ENCODE measurements at places on chromosomes 2 and 18. TPM values are rescaled to one million over a fixed set of nuclear protein-coding genes. Genes with fewer than 3 reads are reported as not detected.

DNA sequence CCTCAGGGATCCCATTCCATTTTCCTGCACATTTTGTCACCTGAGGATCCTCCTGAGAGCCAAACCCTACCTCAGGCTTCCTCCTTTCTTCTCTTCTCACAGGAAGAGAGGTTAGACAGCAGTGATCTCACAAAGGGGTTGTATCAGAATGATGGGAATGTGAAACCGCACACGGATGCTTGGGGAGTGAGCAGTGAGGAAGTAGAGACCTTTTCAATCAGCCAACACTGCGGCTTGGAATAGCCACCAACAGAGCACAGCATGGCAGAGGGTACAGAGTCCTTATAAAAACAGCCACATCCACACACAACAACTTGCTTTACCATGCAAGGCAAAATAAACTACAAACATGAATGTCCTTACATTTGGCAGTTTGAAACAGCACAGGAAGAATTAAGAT, 8.7 kb downstream of the TMEM182 start:
- no peak overlapping the region for H3K4me3 ChIP-seq
- no peak for DNase-seq

- peaks cover 2% of the 10 kb centered on the region for H3K4me1 ChIP-seq
- H3K4me3 ChIP-seq: no peak overlapping the region
- H3K36me3 ChIP-seq: no peaks in the 10 kb centered on the region
- no peak overlapping the region for H3K27ac ChIP-seq
These were observed 115.4 kb upstream of the ZNF521 start for GRCh38 chr18:25467226-25467987.

- no peaks in the 10 kb centered on the region for H3K27me3 ChIP-seq
- DNase-seq: no peak
- no peak overlapping the region for H3K4me3 ChIP-seq
- H3K4me1 ChIP-seq: peaks cover 5% of the 10 kb centered on the region
These were observed 125.6 kb upstream of the CAPN13 start for GRCh38 chr2:30932870-30933269.

DNA sequence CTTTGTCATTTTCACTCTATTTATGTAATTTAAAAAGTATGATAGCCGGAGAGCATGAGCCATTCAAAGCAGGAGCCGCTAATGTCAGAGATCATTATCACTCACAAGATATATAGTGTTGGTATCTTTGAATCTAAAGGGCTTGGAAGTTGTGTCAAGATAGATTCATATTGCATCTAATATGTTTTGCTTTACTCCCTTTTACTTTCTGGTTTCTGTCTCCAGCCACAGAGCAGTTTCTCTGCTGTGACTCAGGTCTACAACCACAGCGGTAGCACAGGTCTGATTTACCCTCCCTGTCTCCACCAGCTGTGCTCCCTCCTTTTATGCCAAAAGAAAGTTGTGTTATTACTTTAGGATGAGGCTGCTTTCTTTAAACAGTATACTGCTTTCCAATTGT, 424.0 kb downstream of the ARHGAP15 start:
- H3K27ac ChIP-seq: no peak overlapping the region
- H3K27me3 ChIP-seq: no peaks in the 10 kb centered on the region
- H3K4me1 ChIP-seq: no peaks in the 10 kb centered on the region
- H3K4me3 ChIP-seq: no peak overlapping the region
- no peak for DNase-seq

DNA sequence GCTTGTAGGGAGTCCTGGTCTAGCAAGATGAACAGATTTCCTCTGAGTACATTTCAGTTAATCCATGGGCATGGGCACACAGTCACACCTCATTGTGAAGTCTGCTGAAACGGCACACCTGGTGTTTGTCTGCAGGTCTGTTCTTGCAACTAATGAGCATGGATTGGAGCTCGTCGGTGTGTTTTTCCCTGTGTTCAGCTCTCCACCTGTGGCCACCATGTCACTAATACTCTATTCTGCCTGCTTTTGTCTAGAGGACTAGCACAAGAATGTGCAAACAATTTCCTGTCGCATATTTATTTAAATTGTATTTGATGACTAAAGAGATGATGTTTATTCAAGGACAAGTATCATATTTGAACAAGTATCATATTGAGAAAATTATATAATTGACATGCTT, 24.5 kb upstream of the PPP4R1 start:
- no peak overlapping the region for H3K4me3 ChIP-seq
- H3K36me3 ChIP-seq: no peaks in the 10 kb centered on the region
- H3K27me3 ChIP-seq: no peaks in the 10 kb centered on the region
- no peak overlapping the region for H3K27ac ChIP-seq
- no peaks in the 10 kb centered on the region for H3K4me1 ChIP-seq

- H3K36me3 ChIP-seq: no peaks in the 10 kb centered on the region
- no peak overlapping the region for H3K4me3 ChIP-seq
- no peak for DNase-seq
- no peaks in the 10 kb centered on the region for H3K27me3 ChIP-seq
These were observed 21.4 kb downstream of the MGAT4A start for GRCh38 chr2:98709535-98709934.

- peaks cover 3% of the 10 kb centered on the region for H3K4me1 ChIP-seq
- H3K4me3 ChIP-seq: no peak overlapping the region
These were observed 14.3 kb downstream of the PAX3 start for GRCh38 chr2:222284466-222284865.

FEV gene
- not detected for total RNA-seq

CNGA3 gene
- not detected for total RNA-seq

GCG gene
- not detected for total RNA-seq

TSGA10 gene
- 6.3 TPM for total RNA-seq

TUBA3E gene
- 0.13 TPM for total RNA-seq

POTEE gene
- total RNA-seq: 1.2 TPM
